Fibroblast of skin of right biceps (primary cell): ENCODE measurements at places on chromosomes 13 and 19.

GRCh38 chr13:102569488-102569887 lies 27.3 kb upstream of the TPP2 start:
- DNase-seq, result peak; percentile 53

DNA sequence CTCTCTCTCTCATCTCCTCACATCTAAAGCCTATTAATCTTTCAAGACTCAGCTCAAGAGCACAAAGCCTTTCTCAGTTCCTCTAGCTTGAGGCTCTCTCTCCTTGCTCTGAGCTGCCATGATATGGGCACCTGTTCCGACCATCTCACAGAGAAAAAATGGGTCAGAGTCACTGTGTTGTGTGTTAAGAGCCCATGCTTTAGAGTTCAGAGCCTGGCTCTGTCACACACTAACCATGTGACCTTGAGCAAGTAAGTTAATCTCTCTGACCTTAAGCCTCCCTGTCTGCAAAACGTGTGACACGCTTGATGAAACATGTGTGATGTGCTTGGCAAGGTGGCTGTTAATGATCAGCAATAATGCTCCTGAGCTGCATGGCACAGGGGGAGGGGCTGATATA lies 245.2 kb downstream of the DLEU7 start:
- no peak for DNase-seq

- no peak for DNase-seq
These were observed 71.3 kb downstream of the RAB20 start for GRCh38 chr13:110490009-110490770.

GRCh38 chr19:34229721-34230120 lies 24.6 kb upstream of the GARRE1 start:
- DNase-seq, result no peak

- DNase-seq, result no peak
These were observed 828 bp upstream of the PBX4 start for GRCh38 chr19:19619181-19619848.

DNA sequence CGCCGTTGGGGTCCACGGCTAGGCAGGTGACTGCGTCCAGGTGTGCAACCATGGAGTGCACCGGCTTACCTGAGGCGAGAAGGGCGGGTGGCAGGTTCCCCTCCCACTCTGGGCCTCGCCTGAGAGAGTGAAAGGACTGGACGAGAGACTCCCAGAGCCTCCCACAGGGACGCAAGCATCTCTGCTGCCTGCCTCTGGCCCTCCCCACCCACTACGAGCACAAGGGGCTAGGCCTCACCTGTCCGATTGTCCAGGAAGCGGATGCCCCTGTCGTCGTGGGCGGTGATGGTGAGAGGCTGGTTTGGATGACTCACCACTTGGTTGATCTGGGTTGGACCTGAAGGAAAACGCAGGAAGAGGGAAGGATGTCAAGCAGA lies 5.1 kb upstream of the PRKD2 start:
- DNase-seq, result no peak
